ENCODE measurements at places on chromosomes 1 and 21.
A peak's percentile ranks its signal among the peaks of the same experiment; 100 is the strongest.

- no peak for DNase-seq
These were observed 27.0 kb upstream of the SRSF10 start for GRCh38 chr1:24007079-24007478.

GRCh38 chr1:93358293-93358692 lies 12.6 kb downstream of the DR1 start:
- DNase-seq: no peak

DNA sequence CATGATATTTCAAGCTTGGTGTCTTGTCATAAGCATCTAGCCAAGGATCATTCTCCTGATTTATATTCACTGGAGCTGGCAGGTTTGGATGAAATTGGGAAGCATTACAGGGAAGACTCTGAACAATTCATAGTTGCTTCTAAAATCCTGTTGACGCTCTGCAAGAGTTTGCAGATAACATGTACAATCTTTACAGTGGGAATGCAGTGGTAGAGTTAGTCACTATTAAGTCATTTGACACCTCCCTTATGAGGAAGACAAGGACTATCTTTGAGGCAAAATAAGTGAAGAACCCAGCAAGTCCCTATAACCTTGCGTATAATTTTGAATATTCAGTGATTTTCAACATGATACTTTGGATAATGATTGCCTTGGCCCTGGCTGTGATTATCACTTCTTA lies 45.3 kb upstream of the CRB1 start:
- DNase-seq: no peak

- DNase-seq: no peak
These were observed 1.2 kb downstream of the MAPKAPK2 start for GRCh38 chr1:206685769-206686477.

- DNase-seq: peak; percentile 16
These were observed 148.7 kb downstream of the ZZZ3 start for GRCh38 chr1:77533660-77534305.
